Left forelimb (tissue), 1 donor: ENCODE measurements at places on chromosomes 11 and 22.

- no peak for DNase-seq
Measured at GRCh38 chr11:125743681-125744080, 2.4 kb upstream of the PATE1 start.

GRCh38 chr11:119339589-119340334, 921 bp downstream of the C1QTNF5 start:
- peak; percentile 85 for DNase-seq

- no peak for DNase-seq
Measured at GRCh38 chr11:10109806-10110205, 184.2 kb downstream of the SBF2 start.

- DNase-seq = no peak
Measured at GRCh38 chr11:9047964-9048523, 43.4 kb downstream of the SCUBE2 start.

DNA sequence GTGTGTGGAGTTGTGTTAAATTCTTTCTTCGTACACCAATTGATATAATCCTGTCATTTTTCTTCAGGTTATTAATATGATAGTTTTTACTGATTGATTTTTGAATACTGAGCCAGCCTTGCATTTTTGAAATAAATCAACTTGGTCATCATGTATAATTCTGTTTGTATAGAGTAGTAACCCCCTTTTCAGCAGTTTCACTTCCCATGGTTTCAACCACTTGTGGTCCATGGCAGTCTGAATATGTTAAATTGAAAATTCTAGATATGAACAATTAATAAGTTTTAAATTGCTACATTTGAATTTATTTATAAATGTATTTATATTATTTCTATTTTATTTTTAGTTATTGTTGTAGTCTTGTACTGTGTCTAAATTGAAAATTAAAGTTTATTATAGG, 32.6 kb downstream of the MS4A6A start:
- no peak for DNase-seq

DNA sequence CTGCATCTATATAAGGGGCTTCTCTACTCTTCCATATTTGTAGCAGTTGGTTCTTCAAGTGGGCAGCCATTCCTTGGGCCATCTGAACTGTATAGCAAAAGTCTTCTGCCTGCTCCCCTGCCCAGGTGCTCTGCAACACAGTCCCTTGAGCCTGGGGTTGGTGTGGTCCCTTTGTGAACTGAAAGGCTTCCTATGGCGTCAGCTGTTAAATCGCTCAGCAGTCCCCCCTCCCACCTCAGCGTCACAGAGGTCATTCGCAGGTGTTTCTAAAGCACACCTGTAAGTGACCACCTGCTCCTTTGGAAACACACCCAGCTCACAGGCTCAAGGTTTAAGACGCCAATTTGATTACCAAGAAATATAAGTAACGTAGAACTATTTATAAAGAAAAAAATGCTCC, 37.0 kb downstream of the CYB5R2 start:
- DNase-seq = no peak

DNA sequence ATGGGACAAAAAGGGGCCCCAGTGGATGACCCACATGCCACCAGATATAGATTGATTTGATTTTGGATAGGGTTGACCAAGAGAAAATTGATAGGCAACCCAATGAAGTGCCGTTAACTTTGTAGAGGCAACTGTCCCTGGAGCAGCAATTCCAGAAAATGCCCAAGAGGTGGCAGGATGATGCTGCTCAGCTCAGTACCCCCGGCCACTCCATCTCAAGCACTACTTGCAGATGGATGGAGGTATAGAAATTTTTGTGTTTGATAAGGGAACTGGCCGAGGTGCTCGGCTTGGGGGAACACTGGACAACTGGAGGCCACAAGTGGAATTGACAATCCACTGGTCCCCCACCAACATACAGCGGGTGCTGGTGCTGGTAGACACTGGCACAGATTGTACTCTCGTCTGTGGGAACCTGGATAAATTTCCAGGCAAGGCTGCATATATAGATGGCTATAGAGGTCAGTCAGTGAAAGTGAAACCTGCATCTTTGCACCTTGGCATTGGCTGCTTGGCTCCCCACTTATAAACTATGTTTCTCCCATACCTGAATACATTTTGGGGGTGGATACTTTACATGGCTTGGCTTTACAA, 86.3 kb downstream of the CCDC83 start:
- no peak for DNase-seq

DNA sequence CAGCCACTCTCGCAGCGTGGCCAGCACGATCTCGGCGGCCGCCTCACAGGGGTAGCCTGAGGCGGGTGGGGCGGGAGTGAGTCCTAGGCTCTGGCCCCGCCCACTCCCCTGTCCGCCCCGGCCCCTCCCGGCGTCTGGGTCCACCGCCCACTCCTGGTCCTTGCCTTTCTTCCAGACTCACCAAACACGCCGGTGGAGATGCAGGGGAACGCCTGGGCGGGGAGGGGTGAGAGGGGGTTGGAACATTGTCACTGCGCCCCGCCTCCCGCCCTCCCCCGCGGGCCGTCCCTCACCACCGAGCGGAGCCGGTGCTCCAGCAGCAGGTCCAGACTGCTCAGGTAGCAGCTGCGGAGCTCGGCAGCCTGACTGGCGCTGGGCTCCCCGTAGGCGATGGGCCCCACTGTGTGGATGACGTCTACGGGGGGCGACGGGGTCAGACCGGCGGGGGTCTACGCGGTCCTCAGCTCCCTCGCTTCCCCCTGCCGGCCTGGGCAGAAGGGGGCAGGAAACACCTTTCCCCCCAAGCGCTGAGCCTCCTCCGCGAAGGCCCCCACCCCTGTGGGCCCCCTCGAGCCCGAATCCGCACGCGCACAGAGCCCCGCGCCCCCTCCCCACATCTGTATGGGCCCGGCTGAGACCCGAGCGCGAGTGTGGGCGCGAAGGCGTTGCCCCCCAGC, 13.2 kb downstream of the OTUB1 start:
- DNase-seq = no peak

GRCh38 chr11:1121331-1121812, 36.4 kb upstream of the MUC5AC start:
- peak; percentile 52 for DNase-seq

- no peak for DNase-seq
Measured at GRCh38 chr11:74540270-74540669, 46.7 kb upstream of the LIPT2 start.

GRCh38 chr11:65388731-65389130, 2.3 kb downstream of the FRMD8 start:
- no peak for DNase-seq
